Stimulated activated CD4-positive, alpha-beta T cell treated with anti-CD3 and anti-CD28 coated beads, Interleukin-1b, Interleukin-23, amount 100 ng/mL, for 1 hour (primary cell): ENCODE measurements at places on chromosomes 16 and 17.

DNA sequence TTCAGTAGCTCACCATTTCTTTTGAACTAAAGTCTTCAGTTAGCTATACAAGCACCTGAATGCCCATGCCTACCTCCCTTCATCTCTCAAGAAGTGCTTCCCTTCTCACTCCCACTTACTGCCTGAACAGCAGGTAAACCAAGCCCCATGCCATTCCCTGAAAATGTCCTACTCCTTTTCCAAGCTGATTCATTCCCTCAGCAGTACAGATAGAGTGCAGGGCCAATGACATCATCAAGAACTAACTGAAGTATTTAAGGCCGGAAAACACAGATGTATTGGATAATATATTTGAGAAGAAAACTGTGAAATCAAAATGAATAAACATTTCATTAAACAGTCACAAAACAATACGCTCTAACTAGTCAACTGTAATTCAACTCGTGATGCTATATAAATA is 478.8 kb upstream of the CDH11 start:
- DNase-seq: no peak

DNA sequence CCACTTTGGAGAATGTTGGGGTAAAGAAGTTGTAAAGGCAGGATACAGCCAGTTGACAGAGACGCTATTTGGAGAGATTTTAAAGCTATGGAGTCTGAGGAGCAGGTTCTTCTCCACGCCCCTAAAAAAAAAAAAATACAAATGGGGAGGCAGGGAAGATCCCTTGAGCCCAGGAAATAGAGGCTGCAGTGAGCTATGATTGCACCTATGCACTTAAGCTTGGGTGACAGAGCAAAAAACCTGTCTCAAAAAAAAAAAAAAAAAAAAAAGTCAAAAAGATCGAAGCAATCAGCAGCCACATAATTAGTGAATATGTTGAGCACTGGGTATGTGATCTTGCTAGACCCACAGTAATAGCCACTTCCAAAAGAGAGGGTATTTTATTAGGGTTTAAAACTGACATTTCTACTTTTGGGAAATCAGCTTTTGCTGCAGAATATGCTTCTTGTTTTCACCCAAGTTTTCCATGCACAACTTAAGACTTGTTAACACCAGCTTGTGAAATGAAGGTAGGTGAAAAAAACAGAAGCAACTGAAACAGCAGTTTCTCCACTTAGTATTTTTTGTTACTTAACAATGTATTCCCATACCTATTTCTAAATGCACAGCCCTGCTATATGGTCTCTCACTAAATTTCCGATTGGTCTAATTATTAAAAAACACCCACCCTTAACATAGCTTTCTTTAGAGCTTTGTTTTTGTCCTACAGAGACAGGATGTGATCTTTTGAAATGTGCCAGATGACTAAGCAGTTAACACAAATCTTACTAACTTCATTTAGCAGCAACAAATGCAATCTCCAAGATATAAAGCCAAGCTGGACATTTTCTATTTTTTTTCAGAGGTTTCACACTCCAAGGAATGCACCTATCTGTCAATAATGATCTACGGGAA is 2.5 kb upstream of the ARL6IP1 start:
- no peak for DNase-seq

DNA sequence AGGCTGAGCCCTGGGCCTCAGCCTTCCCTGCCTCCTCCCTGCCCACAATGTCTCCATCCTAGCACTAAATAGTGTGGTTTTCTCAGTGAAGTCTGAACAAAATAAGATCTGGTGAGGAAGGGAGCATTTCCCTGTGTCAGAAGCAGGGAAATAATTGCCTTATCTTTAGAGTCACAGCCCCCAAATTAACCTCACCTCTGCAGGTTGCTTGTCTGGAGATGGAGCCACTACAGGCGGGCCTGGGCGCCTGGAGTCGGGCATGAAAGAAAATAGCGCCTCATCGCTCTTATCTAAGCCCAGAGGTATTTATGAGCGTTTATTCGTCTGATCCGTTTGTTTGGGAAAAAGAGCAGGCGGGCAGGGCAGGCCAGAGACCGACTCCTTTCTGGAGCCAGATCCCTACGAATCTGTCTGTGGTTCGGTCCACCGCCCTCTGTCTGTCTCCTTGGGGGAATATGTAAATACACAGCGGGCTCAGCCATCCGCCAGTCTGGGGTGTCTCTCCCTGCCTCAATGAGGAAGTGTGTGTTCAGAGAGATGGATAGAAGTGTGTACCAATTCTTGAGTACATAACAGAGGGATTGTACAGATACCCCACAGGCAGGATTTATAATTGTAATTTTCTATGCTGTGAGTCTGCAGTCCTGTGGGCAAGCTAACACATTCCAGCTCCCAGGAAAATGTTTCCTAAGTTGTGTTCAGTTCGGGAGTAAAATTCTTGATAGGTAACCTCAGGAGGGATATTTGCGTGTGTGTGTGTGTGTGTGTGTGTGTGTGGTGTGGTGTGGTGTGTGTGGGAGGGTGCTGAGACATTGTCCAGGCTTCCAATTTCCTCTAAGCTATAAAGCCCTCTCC is 4.3 kb downstream of the HOXB6 start:
- no peak for DNase-seq

DNA sequence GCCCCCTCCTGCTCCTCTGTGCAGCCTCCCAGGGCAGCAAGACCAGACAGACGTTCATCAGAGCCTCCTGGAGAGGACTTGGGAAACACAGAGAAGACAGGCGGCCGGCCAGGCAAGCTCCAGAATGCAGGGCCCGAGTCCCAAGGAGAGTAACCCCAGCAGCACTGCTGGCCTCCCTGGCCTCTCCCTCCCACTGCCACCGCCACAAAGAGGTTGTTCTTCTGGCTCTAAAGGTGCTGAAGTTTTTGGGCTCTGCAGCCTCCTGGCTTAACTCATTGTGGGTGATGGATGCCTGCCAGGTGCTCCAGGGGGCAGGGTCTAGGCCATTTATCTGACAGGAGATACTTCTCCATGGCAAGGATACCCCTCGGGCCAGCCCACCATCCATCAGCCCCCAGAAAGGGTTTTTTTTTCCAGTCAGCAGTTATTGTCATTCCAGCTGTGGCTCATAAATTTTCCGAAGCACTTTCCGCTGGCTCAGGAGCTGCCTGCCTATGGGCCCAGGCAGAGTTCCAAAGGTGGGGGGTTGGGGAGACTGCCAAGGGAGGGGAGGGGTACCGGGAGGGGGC is 32.0 kb upstream of the MRPS23 start:
- no peak for DNase-seq

GRCh38 chr16:14510939-14511799 is 118.9 kb downstream of the PARN start:
- no peak for DNase-seq

- DNase-seq: peak; percentile 23
Observed at GRCh38 chr17:69235338-69236058, 6.9 kb upstream of the ABCA10 start.

GRCh38 chr16:84924331-84925091 is 86.8 kb downstream of the ZDHHC7 start:
- DNase-seq: no peak

DNA sequence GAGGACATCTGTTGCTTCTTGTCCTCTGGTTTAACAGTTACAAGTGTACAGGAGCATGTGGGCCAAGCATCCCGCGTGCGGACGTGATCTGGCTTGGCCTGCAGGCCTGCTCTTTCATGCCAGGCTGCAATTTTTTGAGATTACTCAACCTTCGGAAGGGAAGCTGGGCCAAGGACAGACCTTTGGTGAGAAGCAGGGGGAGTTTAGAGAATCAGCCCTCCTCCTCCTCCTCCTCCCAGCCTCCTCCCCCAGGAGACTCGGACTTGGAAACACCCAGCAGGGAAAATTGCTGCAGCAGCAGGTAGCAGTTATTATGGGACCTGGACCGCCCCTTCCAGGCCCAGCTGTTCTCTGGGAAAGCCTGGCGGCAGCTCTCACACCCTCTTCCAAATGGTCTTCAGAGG is 5.1 kb upstream of the KLHL36 start:
- DNase-seq: no peak

- DNase-seq: no peak
Observed at GRCh38 chr16:17002565-17002964, 468.2 kb downstream of the XYLT1 start.

DNA sequence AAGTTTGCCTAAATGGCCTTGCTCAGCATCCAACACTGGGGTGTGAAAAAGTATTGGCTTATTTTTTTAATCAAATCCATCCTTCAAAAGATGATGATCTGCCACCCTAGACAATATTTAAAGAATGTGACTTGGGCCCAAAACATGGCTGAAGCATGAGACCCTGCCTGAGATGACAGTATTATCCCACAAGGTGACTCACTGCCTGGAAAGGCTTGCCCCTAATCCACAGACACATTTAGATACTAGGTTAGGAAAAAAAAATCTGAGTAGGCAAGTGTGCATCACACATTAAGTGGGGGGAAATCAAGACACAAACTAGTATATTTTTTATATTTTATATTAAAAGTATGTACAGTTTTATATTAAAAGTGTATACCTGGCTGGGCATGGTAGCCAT is 38.4 kb downstream of the TOM1L2 start:
- no peak for DNase-seq

DNA sequence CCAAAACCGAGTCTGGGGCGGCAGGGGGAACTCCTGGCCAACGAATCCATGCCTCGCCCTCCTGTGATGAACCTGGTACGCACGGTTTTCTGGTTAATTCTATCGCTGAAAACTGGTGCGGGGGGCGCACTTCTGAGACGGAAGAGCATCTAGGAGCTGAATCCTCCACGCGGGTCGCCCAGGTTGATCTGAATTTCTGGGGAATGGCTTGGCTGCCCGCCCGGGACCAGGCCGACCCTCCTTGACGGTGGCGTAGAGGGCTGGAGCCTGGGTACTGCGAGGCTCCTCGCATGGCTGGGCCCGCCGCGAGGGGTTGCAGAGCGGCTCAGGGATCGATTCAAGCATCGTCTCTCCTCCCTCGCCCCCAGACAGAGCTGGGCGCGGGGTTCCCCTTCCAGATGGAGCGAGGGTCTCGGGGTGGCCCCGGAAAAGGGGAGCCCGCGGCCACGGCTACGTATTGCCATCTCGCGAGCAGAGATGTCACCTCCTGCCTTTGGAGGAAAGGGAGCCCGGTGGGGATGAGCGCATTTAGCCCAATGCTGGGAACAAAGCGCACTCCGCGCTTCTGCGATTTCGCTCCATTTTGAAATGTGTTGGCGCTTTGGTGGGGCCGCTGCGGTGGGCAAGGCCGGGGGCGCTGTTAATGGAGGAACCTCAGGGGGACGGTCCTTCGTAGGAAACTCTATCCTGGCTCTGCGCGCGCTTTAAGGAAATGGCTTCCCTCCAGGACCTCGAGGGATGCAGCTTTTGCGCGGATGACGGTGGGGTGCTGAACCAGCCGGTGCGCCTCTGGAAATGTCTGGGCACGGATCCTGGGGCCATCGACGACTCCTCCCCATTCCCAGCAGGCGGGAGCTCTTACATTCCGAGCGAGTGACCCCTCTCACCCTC is 2.7 kb downstream of the MAPT start:
- DNase-seq: no peak

GRCh38 chr17:30207655-30208054 is 27.8 kb downstream of the SLC6A4 start:
- DNase-seq: no peak

- no peak for DNase-seq
Observed at GRCh38 chr17:72430611-72431432, 310.0 kb downstream of the SOX9 start.

DNA sequence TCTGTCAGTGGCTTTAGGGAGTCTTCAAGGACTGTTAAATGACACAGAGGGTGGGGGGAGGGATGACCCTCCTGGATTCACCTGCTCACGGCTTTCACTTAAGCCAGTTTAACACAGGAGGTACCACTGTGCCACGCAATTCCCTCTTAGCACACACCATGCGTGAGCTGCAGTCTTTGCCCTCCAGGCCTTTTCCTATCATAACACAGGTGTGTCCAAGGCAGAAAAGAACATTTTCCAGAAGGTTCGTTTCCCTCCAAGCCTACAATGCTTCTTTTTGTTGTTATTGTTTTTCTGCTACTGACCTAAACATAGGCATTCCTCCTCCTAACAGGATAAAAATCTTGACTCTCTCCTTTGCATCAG is 1.1 kb downstream of the ZFHX3 start:
- no peak for DNase-seq

DNA sequence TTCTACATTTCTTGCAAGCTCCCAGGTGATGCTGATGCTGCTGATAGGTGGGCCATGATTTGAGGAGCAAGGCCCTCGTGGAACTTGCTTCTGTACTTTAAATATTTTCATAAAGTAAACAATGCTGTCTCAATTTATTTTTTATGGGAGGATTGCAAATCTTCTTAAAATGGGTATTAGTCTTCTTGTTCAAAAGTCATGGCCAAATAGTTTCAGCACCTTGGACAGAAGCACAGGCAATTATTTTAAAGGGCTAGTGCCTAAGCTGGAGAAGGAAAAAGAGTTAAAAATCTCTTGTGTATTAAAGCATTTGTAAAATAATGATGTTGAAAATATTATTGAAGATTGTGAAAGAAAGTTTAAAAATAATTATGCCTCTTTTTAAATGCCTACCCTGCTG is 50.5 kb downstream of the GPR139 start:
- no peak for DNase-seq

GRCh38 chr16:17466876-17467275 is 3.9 kb downstream of the XYLT1 start:
- no peak for DNase-seq

GRCh38 chr17:80364091-80364691 is 50.8 kb upstream of the ENDOV start:
- DNase-seq: no peak

GRCh38 chr17:41710472-41711090 is 1.6 kb upstream of the GAST start:
- no peak for DNase-seq

DNA sequence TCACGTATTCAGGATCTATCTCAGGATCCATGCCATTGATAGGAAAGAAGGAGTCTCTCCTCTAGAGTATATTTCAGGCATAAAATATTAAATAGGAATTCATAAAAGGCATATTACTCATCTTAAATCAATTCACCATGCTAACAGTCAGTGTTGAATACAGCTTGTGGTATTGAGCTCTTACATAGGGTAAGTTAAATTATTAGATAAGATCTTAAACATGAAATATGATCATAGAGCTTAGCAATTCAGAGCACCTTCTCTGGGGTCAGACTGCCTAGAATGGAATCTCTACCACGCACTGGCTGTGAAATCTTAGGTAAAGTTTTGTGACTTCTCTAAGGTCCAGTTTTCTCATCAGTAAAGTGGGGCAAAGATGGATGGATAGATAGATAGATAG is 20.7 kb downstream of the MARCHF10 start:
- DNase-seq: no peak

DNA sequence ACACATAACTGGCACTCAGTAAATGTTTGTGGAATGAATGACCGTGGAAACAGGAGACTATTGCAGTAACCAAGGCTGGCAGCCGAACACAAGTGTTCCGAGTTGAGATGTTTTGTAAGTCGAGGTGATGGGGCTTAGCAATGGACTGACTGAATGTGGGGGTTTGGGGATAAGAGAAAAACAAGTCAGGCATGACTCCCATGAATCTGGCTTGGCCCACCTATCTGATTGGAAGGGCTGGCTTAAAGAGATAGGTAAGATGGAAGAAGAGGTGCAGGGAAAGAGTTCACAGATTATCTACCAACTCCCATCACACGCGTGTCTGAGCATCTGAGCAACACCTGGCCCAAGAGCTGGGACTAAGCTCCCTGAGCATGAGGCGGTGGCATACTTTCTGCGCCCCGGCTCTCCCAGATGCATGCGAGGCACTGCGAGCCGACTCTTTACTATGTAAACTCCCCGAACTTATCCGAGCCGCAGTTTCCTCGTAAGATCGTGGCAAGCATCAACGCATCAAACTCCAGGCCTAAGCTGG is 539 bp downstream of the IFT20 start:
- no peak for DNase-seq

GRCh38 chr16:78972986-78973385 is 627.6 kb downstream of the MAF start:
- no peak for DNase-seq
